ENCODE measurements at places on chromosomes 5 and 9.
A peak's percentile ranks its signal among the peaks of the same experiment; 100 is the strongest.

- no peak for DNase-seq
These were observed 95.8 kb downstream of the BRINP1 start for GRCh38 chr9:119273325-119273904.

DNA sequence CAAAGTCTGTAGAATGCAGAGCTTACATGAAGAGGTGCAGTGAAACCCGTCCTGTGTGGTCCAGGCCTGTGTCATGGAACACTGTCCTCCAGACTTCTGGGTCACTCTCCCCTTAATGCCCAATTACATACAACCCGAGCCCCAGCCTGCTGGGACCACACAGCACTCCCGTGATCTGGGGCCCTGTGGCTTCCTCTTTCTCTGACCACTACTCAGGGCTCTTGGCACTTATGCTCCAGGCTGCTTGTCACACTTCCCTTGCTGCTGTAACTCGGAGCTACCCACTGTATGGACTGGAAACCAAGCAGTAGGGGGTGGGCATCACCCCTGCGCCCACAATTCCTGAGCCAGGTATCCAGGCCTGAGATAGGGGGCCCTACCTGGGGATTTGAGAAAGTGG is 10.3 kb upstream of the IL3 start:
- DNase-seq = peak; percentile 72

DNA sequence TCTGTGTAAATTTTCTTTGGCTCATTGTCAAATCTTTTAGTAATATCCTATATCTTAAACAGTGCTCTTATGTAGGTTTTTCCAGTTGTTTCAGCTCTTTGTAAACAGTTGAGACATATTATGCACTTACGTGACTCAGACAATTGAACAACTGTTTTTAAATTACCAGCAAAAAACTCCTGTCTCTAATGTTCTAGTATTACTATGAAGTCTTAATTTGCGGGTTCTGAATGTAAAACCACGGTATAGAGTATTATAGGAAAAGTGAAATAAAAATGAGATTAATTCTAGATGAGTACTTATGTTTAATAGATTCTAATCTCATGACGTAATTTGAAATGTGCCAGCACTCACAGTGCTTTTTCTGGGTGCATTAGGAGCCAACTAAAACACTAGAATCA is 136.0 kb downstream of the GDNF start:
- DNase-seq = no peak

DNA sequence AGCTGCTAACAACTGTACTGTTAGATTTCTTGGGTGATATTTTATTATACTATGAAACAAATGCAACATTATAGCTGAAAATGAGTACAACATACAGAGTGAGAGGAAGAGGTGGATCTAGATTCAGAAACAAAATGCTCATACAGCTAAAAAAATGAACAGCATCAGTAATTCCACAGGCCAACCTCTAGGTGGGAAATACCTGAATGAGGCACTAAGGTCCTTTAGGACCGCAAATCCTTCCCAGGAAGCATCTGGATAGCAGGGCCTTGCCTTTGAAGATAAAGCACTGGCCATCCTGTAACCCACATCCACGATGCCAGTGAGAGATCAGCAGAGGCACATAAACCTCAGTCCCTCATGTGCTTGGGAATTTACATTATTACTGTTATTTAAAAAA is 310.8 kb downstream of the YTHDC2 start:
- no peak for DNase-seq

GRCh38 chr9:95224376-95225019 is 93.0 kb downstream of the FANCC start:
- no peak for DNase-seq

DNA sequence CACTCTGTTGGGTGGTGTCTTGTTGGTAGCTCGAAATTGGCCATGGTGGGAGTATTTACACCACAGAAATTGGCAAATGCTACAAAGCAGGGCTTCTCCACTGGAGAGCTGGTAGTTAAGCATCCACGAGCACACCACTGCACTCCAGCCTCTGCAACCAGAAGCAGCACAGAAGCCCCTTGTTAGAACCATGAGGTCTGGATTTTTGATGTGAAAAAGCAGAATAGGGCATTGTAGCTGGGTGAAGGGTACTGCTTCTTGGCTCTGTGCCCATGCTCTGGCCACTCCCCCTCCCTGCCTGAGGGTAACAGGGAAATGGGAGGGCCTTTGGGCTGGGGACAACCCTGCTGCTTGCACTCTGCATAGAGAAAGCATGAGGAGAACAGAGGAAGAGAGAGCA is 81.2 kb upstream of the UBTD2 start:
- DNase-seq = no peak

DNA sequence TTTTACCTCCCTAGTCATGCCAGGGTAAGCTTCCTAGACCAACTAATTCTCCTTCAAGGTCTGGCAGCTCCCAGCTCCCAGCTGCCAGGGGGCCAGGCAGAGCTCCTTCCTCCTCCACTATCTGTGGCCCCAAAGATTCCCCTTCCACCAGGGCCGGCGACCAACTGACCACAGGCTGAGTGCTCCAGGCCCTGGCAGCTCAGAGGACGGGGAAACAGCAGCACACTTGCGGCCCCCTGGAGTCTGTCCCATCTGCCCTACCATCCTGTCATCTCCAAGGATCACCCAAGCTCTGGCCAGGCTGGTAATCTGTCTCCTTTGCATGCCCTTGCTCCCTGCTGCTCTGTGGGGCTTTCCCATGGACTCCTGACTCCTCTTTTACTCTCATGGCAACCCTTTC is 31.2 kb upstream of the BASP1 start:
- no peak for DNase-seq

DNA sequence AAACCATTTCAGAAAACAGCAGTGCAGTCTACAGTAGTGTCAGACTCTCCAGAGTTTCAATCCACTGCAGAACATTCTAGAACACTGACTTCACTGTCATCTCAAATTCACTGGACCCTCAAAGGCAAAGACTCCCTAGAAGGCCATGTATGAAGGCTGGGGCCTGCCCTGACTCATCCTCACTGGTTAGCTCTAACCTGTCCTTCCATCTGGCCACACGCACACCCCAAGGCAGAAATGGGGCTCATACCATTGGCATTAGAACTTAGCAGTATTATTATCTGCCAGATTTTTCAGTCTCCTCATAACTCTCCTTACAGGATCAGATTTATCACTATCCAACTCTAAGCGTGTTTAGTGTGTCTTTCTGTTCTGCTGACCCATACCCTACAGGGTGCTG is 20.4 kb downstream of the S1PR3 start:
- DNase-seq = no peak

GRCh38 chr9:124218987-124219461 is 38.7 kb upstream of the NEK6 start:
- DNase-seq = no peak

DNA sequence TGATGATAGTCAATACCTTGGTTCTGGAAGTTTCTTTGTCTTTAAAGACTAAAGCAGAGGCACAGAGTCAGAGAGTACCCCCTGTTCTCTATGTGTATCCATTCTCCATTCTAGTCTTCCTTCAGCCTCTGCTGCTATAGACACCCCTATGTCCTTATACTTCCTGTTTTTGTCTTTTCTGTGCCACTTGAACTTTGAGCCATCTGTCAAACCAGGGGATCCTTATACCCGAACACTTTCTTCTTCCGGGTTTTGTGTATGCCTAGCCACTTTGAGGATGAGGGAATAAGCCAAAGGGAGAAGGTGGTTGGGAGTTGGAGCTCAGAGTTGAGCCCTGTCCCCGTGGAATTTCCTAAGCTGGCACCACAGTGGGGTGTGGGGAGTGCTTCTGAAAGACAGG is 61.1 kb upstream of the IL6ST start:
- DNase-seq = no peak

DNA sequence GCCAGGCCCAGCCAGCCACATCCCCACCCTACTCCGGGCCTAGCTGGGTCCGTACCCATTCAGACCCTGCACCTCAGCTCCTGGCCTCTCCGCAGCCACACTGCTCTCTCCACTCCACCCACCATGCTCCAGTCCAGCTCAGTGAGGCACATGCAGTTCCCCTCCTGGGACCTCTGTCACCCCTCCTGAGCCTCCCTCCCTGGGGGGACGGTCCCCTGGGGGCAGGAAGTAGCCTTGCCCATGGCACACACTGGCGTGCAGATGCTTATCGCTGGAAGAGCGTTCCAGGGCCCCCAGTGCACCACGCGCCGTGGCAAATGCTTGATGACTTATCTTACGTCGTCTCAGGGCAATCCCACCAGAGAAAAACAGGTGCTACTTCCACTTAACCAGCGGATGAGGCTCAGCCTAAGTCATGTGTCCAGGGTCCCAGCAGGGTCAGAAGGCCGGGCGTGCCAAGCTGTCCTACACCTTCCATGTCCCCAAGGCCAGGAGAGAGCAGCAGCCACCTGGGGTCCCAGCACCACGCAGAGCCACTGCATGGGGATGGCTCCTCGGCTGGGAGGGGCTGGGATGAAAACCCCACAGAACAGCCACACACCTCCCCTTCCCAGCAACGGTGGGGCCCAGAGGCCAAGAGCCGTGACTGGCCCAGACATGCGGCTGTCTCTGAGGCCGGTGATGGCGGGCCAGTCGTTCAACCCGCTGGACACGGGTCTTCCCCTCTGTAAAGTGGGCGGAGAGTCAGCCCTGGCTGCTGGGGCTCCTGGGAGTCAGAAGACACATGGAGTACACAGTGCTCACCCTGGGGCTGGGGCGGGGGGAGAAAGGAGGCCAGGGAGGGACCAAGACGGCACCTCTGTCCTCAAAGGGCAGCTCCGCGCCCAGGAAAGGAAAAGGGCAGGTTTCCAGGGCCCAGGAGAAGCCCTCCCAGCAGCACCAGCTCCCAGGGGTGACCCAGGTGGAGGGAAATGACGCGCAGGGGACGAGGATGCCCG is 2.6 kb upstream of the CCDC187 start:
- DNase-seq = no peak

DNA sequence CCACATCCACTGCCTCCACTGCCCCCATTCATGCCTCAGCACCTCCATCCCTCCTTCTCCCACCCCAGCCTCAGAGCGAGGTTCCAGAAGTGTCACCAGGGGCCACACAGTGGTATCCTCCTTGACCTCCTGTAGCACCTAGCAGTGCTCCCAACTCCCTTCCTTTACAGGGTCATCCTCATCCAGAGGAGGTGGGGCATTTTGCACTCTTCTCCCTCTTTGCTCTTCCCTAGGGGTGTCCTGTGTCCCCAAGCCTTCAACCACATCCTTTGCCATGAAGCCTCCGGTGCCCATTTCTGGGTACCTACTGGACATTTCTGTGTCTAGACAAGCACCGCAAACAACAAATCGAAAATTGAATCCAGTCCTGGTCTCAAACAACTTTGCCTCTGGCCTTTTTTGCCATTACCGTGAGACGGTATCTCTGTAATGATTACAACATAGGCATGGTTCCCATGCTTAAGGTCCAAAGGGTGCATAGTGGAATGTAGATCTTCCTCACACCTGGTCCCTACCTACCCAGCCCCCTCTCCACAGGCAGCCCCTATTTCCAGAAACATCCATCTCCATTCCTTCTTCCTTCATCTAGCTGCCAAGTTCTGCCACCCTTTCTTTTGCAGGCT is 17.6 kb downstream of the WWC1 start:
- no peak for DNase-seq

DNA sequence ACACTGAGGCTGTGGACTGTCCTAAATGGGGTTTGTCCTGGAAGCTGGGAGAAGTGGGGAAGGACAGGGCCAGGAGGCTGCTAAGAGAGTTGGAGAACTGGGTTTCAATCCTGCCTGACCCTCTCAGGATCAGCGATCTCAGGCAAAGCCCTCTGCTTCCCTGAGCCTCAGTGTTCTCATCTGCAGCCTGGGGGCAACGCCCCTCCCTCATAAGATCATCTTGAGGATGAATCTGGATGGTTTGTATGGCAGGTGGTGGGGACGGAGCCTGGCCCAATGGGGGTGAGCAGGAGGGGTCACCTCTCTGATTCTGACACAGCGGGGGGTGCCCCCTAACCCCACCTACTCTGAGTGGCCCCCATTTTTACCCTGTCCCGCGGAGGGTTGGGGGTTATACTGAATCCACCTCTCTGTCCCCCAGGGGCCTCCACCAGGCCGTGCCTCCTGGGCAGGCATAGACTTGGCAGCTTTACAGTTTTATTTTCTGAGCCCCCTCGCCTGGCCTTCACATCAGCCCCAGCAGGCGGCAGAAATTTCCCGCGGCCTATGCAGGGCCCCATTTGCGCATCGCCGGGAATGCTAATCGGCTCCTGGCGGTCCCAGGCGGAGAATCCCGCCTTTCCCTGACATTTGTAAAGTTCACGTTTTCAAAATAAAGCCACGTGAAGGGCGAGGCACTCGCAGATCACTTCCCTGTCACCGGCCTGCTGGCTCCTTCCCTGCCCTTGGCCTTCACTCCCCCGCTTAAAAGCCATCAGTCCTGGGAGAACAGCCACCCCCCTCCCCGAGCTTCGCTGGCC is 17.8 kb upstream of the LAMC3 start:
- DNase-seq = no peak

DNA sequence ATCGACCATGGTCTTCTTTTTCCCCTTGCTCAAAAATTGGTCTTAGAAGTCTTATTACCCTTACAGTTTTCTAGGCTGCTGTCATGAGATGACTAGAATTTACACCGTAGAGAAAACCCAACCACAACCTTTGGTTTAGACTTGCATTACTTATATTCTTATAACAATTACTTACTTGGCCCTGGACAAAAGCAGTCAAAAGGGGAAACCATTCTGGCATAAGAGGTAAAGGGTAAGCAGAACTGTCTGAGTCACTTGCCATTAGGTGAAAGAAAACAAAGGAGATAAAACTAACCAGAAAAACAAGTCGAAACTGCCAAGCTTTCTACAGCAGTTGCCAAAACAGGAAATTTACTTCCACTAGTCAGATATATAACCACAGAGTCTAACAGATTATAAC is 17.9 kb downstream of the TMEM245 start:
- DNase-seq = no peak

DNA sequence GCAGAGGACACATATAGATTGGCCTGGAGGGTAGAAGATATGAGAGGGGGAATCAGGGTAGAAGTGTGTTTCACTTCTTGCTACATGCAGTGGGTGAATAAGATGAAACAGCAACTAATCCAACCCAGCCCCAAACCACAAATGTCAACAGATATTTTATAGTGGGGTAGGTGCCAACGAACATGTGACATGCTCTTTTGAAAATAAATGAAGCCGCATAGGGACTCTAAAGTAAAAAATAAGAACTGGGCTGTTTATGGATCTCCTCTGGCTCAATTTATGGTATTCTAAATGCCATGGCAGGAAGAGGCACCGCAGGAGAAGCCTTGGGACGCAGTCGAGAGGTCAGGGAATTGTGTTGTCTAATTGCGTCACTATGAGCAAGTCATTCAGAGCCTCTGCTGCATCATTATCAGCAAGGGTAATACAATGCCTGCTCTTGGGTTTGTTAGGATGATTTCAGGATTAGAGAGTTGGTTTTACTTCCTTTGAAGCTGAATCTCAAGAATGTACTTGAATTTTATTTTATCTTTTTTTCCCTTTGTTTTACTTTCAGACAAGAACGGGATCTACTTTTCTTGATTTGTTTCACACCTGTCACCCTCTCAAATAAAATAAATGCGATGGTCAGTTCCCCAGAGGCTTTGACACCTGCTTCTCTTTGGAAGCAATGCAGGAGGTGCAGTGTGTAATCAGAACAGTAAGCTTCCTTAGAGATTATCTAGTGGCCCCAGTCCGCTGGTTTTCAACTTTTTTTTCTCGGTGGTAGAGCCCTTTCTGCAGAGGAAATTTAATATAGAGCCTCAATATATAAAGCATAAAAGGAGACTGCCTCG is 375.6 kb upstream of the CLINT1 start:
- DNase-seq = no peak
